ENCODE measurements at places on chromosomes 13 and 19.

GRCh38 chr13:55302568-55302967 lies 1838.2 kb upstream of the PRR20A start:
- DNase-seq, result no peak

DNA sequence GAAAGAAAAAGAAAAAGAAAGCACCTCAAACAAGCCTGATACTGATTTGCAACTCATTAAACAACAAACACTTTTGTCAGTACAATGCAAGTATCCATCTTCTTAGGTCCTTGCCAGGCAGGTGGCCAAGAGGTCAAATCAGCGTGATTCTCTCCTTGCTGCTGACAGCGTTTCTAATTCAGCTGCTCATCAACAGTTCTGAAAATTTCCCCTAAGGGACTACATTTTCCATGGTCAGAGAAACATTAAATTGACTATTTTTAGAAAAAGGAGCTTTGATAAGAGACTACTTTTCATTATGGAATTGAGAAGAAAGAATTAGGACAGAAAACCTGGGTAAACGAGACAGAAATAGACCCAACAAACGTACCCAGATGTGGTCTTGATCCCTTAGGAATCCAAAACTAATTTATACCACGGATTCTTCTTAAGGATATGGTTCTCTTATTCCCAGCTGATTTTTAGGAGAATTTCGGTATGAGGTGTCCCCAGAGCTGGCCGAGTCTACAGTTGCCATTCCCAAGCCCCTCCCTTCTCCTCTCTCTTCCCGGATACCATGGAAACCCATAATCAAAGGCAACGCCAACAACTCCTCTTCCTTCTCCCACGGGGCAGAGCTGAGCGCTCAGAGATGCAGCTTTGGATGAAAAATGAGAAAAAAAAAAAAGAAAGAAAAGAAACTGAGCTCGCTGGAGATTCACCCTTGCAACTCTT lies 29.5 kb upstream of the CEBPG start:
- no peak for DNase-seq

DNA sequence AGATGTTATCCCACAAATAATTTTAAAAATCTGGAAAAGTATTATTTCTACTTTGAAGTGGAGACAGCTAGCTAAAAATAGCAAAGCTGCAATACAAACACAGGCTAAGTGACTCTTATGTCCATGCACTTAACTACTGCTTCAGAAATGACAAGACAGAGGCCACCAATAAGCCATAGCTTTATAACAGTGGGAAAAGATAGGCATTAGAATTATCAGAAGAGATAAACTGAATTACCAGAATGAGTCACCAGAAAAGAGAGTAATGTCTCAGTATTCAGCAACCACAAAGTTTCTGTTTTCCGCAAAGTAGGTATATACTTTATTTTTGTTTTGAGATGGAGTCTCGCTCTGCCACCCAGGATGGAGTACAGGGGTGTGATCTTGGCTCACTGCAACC lies 17.1 kb downstream of the CLN5 start:
- DNase-seq, result no peak

- DNase-seq, result no peak
Observed at GRCh38 chr13:38875186-38875875, 115.3 kb downstream of the STOML3 start.

- DNase-seq, result no peak
Observed at GRCh38 chr19:1250437-1251260, 2.3 kb downstream of the MIDN start.

DNA sequence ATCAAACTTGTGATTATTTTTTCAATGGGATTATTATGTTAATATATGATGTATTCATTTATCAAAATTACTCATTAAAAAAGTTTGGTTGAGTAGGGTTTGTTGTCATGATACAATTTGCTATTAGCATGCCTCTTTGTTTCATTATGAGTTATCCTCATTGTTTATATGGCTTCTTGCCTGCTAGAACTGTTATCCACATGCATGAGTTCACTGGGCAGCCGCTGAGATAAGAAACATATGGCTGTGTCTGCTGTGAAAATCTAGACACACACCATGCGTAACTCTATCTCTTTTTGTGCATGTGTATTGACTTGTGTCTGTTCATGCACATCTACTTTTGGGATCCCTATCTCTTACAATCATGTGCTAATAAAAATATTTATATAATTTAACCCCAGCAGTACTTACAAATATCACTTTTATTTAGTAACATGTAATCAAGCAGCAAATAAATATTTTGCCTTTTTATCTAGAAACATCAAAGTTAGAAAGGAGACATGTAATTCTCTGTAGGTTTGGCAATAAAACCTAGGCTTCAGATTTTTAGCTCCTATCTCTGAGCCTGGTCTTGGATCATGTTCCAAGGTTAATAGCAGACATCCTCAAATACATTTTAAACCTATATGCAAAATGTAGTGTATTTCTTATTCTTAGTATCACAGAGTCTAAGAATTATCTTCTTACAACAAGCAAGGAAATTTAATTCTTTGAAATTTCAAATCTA lies 11.2 kb upstream of the KLF12 start:
- no peak for DNase-seq

DNA sequence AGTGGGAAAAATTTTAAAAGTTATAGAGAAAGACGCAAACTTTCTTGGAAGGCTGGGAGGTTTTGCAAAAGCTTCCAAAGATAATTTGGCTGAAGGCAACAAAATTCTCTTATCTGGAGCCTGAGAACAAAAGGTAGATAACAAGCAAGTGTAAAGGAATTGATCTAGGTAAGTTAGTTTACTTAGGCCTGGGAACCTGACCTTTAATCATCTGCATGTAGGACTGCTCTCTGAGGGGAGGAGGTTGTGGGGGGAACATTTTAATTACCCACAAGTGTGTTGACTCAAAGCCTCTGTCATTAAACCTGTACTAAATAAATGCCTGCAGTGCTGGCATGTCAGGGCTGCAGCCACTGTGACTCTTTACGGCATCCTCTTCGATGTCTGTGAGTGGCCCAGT lies 532.3 kb upstream of the SLITRK5 start:
- no peak for DNase-seq

GRCh38 chr19:47467914-47468313 lies 3.8 kb downstream of the SLC8A2 start:
- no peak for DNase-seq

DNA sequence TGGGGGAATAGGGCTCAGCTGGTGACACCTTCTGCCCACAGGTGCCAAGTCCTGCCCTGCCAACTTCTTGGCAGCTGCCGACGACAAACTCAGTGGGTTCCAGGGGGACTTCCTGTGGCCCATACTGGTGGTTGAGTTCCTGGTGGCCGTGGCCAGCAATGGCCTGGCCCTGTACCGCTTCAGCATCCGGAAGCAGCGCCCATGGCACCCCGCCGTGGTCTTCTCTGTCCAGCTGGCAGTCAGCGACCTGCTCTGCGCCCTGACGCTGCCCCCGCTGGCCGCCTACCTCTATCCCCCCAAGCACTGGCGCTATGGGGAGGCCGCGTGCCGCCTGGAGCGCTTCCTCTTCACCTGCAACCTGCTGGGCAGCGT lies 2.1 kb downstream of the P2RY11 start:
- no peak for DNase-seq

GRCh38 chr19:2607712-2608601 lies 94.5 kb downstream of the GNG7 start:
- DNase-seq, result peak; percentile 82

DNA sequence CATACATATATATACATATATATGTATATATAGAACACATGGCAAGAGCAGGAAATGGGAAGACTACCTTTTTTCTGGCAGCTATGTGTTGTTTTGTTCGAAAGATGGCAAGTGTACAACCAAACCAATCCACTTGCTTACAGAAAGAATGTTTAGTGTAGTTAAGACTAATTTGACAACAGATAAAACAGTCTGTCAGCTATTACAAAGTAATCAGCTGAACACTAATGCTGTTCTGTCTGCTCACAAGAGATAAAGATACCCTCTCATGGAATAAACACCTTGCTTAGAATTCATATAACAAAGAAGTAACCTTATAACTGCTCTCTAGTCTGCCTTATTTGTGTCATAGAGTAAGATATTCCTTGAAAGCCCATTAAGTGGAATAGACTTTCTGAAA lies 858 bp upstream of the KCNRG start:
- DNase-seq, result no peak

DNA sequence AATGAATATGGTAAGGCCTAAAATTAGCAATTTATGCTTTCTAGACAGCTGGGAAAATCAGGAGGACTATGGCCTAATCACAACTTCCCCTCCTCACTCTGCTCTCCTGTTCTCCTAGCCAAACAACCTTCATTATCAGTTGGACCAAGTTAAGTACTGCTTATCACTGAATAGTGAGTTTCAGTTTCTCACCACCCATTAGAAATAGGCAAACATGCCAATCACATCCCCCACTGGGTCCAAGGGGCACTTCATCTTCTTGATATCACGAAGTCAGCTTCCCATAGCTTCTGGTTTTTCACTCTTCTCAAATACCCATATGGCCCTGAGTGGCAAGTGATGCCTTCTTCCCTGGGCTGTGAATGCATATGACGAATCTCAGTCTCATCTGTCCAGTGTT lies 689.6 kb downstream of the SLITRK5 start:
- DNase-seq, result no peak

GRCh38 chr13:98071316-98071715 lies 71.6 kb upstream of the FARP1 start:
- DNase-seq, result no peak

DNA sequence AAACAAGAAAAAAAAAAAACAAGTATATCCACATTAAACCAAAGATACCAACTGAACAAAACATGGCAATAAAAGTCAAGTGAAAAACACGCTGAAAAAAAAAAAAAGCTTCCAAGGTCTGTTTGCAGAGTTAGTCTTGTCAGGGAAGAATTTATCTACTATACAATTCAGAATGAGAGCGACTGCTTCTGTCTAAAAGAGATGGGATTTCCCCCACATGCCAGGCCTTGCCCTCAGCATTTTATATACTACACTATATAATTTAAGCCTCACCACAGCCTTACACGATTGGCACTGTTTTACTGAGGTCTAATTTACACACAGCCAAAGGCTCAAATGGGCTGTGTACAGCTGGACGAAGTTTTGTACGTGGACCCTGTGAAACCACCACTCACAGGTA lies 67.3 kb downstream of the FOXO1 start:
- DNase-seq, result no peak

GRCh38 chr13:113297370-113298042 lies 467 bp downstream of the LAMP1 start:
- DNase-seq, result peak; percentile 15

DNA sequence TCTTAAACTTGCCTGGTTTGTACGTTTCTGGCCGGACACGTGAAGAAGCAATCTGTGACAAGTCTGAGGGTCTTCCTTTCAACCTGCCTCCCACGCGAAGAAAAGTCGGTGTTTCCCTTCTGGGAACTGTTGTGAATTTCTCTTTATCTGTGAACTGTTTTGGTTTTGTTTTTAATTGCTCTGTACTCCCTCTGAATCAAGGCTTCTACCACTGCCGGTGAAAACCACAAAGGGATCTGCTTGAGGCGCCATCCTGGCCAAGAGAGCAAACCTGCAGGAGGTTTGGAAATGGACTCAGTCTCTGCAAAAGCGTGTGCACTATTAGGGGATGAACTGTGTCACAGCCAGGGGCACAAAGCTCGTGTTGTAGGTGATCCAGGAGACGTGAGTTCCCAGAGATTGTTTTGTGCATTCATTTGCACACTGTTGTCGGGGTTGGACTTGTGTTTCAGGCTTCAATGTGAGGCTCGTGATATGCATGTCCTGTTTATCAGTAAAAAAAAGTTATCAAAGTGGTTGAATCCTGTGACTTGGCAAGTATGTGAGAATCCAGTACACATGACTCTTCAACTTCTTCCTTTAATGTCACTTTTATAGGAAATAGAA lies 9.7 kb downstream of the SIGLEC8 start:
- peak; percentile 59 for DNase-seq

GRCh38 chr13:23902975-23903905 lies 5.9 kb upstream of the C1QTNF9B start:
- no peak for DNase-seq

GRCh38 chr19:40745402-40745780 lies 4.9 kb downstream of the ACTMAP start:
- no peak for DNase-seq

DNA sequence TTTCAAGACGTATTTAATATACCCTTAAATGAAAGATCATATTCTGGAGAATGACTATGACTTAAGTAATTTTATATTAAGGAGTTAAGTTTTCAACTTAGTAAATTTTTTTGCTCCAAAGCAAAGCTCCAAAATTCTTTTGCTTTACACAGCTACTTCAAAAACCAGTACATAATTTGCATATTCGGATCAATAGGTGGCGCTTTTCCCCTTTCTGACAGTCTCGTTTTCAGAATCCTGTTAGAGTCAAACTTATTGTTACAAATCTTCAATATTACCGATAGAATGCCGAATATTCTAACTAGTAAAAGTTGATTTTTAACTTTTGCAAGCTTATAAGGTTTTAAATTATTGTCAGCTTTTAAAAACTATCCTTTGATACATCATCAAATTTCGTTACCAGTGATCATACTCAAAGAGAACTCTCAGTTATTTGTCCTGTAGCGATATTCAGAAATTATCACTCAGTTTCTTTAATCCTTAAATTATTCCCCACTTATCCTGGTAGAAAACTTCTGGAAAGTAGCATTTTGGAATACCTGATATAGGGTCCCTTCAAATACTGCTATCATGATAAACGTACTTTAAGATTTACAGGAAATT lies 852.7 kb upstream of the KLHL1 start:
- no peak for DNase-seq

DNA sequence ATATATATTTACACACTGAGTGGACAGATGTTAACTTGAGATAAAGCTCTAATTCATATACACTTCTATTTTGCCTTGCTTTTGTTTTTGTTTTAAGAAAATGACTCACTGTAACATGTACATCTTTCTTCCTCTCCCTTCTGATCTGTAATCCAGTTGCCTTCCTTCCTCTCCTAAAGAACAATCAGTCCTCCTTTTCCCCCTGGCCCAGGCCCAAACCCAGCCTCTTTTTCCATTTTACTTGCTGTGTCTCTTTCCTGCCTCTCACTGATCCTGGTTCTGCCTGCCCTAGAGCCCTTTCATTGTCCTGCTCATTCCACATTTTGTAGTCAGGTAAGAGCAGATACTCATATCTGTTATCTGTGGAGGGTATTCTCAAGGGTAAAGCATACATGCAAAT lies 50.8 kb downstream of the ZAR1L start:
- DNase-seq, result no peak

GRCh38 chr13:34413538-34414210 lies 528.4 kb upstream of the NBEA start:
- DNase-seq, result no peak

GRCh38 chr13:81017513-81018152 lies 676.7 kb upstream of the SPRY2 start:
- DNase-seq, result no peak

GRCh38 chr19:54461613-54462012 lies 2.0 kb downstream of the LENG9 start:
- no peak for DNase-seq
